Astrocyte of the cerebellum (primary cell): ENCODE measurements at places on chromosomes 16 and 17.

- no peak for DNase-seq
Observed at GRCh38 chr16:25370541-25370940, 112.9 kb upstream of the ZKSCAN2 start.

- DNase-seq = no peak
Observed at GRCh38 chr16:53518550-53519416, 15.8 kb upstream of the AKTIP start.

DNA sequence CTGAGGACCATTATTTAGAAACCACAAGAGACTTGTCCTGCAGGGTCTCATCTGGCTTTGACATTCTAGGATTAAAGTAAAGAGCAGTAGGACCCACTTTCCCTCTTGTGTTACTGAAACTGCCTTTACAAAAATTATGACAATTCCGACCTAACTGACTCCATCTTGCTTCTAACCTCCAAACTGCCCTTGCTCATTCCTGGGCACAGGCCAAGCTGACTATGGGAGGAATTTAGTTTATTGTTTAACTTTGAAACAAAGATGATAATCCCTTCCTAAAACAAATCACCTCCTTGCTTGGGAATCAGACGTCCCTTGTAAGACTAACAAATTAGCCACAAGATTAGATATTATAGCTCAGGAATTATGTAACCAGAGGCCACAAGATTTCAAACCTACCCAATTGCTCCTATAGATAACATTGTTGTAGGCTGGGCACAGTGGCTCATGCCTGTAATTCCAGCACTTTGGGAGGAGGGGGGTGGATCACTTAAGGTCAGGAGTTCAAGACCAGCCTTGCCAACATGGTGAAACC, 87.0 kb upstream of the FBXO47 start:
- DNase-seq = no peak

GRCh38 chr17:56891751-56892150, 22.1 kb downstream of the TRIM25 start:
- DNase-seq = no peak

DNA sequence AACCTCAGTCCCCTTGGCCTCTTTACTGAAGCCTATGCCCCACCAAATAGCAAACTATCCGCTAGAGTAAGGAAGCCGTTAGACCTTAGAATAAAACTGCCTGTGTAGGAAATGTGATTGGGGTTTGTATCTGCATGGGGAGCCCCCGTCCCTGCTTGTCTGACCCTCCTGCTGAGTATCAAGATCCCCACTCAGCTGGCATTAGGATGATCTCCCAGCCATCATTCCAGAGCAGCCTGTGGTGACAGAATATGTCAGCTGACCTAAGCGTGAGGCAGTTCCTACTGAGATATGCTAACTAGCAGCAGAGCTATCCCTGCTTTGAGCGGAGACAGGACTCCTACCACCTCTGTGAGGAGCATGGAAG, 645 bp upstream of the GFOD2 start:
- DNase-seq = peak; percentile 12

DNA sequence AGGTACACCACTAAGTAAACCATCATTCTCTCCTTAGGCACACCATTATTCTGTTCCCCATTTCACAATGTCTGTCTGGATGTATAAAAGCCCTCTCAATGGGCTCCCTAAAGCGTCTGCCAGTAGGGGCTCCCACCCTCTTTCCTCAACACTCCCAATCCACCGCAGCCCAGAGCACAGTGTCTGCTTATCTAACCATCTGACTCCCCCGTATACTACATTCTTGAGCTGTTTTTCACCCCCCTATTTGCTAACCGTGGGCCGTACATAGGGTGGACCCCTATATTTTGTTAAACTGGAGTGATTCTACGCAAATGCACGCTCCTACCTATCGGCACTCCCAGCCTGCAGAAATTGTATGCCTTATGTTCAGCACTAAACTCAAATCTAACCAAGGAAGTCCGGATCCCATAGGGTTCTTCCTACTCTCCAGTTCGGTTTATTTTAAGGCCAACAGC, 685 bp upstream of the PSMD3 start:
- DNase-seq = no peak
